Testis (tissue), 5 donors: ENCODE measurements at places on chromosomes 4 and X. TPM values are rescaled to one million over a fixed set of nuclear protein-coding genes. Genes with fewer than 3 reads are reported as not detected.

- peak; percentile 85 for DNase-seq
These were observed at the start of gene SMARCA1 for GRCh38 chrX:129523079-129523911. TSS of gene SMARCA1 (minus strand) at chrX:129523490. CDS start at chrX:129523370, 120 bp downstream.

DNA sequence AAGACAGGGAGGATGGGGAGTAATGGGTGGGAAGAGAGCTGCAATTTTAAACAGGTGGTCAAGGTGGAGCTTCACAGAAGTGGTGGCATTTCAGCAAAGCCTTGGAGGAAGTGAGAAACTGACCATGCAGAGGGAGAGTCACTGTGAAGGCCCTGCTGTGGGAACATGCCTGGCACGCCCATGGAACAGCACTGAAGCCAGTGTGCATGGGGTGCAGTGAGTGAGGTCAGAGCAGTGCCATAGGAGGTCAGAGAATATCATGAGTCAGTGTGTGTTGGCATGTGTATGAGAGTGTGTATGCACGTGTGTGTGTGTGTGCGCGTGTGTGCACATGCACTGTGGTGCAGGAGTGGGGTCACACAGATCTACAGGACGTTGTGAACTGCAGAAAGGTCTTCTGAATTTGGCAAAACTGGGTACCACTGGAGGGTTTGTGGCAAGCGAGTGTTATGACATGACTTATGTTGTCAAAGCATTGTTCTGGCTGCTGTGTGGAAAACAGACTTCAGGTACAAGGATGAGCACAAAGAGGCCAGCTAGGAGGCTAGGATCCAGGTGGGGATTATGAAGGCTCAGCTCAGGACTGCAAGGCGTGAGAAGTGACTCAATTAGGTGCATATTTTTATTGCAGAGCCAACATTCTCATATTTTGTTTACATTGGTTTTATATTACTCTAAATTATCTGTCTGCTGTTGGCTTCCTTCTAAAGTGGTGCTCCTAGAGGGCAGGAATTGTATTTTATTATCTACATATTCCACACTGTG is 34.0 kb downstream of the ZNF827 start:
- DNase-seq: no peak

DNA sequence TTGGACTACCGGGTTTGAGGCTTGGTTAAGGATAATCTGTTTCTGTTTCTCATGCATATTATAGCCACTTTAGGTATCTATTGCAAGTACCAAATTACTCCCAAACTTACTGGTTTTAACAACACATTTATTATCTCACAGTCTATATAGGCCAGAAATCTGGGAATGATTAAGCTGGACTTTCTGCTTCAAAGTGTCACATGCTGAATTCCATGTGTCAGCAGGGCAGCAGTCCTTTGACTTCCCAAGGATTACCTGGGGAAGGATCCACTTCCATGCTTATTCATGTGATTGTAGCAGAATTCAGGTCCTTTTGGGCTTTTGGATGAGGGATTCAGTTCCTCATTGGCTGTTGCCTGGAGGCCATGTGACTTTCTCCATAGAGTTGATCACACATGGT is 349.0 kb upstream of the TRAM1L1 start:
- no peak for DNase-seq

DNA sequence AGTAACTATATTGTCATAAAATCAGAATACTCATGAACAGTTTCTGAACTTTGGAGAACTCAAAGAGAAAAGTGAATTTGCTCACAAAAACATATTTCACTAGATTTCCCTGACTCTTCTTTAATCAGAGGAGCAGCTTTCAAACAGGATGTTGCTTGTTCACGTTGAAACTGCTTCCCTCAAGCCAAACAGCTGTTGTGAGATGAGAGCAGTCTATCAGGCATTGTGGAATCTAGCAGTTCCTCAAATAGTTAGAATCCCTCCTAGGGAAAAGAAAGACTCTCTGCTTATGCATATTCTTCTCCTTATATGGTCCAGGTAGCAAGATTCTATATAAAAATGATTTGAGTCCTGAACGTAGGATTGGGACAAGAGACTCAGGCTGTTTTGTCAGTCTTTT is 1012.1 kb downstream of the FAM133A start:
- no peak for DNase-seq

GRCh38 chrX:46325312-46325877 is 219.8 kb downstream of the ZNF674 start:
- DNase-seq: no peak

GRCh38 chr4:7397206-7398103 is 37.3 kb downstream of the PSAPL1 start:
- DNase-seq: no peak

- DNase-seq: no peak
These were observed 52.9 kb downstream of the TXK start for GRCh38 chr4:48081196-48081595.

- DNase-seq: no peak
These were observed 181.0 kb upstream of the CNKSR2 start for GRCh38 chrX:21193196-21193595.

- DNase-seq: no peak
These were observed 44.9 kb upstream of the NAP1L5 start for GRCh38 chr4:88742561-88742960.

DNA sequence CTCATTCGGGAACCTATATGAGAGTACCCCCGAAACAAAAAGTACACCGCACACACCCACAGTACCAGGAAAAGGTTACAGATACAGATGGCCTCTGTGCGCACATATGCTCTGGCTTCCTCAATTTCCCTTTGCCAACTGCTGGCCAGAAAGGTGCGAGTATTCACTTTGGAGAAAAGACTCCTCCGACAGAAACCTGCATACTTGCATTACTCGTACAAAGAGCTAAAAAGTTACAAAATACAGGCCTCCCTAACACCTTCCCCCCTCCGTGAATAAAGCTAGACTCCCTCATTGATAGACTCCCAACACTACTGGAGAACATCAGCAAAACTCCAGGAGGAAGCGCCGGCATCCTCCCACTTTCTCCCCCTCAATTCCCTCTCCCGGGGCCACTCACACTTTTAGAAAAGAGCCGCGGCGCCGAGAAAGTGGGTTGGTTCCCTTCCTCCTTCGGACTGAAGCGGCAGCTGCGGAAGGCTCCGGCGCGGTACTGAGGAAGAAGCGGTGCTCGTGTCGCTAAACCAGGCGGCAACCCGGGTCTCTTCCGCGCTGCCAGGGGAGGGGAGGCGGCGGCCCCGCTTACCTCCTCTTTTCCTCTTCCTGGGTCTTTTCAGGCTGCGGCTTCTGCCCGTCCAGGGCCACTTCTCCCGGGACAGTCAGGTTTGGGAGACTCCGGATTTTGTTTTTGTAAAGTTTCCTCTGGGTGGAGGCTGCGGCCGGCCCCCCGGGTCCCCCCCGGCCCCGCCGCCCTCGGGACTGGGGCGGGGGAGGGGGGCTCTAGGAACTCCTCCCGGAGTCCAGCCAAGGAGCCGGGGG is 1.1 kb downstream of the FBXW7 start:
- DNase-seq: peak; percentile 55

GRCh38 chrX:24264383-24264782 is 49.5 kb downstream of the SUPT20HL2 start:
- no peak for DNase-seq

DNA sequence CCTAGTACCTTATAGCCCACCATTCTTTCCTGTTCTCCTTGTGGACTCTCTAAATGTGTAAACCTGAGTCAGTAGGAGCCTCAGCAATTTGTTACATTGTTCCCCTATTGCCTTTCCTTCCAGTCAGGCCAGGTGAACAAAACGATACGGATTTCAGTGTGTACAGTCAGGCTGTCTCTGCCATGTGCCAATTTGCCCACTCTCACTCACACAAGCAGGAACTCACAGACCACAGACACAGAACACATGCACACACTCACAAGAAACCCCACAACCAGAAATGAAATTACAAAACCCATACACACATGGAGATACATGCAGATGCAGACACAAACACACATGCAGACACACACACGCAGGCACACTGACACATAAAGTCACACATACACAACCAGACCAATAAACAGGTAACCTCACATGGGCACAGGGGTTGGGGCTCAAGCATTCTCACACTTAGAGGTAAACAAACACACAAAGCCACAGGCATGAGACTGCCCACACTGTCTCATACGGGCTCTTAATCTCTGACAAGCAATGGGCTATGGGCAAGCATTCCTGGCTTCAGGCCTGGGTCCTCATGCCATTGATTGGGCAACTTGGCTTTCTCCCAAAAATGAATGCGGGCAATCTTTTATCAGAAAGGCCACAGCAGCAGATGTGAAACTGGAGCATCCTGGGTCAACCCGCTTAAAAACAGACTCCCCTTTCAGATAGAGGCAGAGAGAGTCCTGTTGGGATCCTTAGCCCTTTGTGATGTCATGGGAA is 68.7 kb downstream of the NBDY start:
- DNase-seq: no peak

- DNase-seq: peak; percentile 11
These were observed 821 bp downstream of the ASMTL start for GRCh38 chrX:1451661-1452515.

DNA sequence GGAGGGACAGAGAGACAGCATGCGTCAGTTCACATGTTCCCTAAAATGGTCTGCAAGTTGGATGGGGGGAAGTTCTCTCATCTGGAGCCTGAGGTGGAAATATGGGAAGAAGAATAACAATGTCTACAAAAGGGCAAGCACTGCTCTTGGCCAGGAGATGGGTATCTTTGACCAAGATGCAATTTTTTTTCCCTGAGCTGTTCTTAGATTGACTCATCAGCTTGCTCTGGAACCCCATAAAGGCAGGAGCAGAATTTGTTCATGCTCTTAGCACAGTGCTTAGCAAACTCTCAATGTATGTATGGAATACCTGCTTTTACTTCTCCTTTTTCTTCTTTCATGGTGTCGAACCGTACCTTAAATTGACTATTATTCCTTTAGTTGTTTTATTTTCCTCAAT is 90.5 kb upstream of the ZNF827 start:
- DNase-seq: no peak

DNA sequence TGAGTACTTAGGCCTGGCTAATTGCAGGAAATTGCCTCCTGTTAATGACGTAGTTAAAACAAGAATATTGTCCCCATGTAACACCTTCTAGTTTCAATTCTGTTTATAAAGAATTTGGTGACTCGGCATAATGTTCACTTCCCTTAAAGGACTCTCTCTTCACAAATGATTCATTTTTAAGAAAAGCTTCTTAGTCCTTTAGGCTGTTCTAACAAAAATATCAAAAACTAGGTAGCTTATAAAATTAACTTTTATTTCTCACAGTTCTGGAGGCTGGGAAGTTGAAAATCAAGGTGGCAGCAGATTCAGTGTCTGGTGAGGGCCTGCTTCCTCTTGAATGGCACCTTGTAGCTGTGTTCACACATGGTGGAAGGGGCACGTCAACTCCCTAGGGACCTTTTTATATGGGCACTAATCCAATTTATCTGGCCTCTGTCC is 23.8 kb downstream of the COL25A1 start:
- DNase-seq: no peak

GRCh38 chr4:153499005-153499404 is 32.8 kb downstream of the TMEM131L start:
- no peak for DNase-seq

DNA sequence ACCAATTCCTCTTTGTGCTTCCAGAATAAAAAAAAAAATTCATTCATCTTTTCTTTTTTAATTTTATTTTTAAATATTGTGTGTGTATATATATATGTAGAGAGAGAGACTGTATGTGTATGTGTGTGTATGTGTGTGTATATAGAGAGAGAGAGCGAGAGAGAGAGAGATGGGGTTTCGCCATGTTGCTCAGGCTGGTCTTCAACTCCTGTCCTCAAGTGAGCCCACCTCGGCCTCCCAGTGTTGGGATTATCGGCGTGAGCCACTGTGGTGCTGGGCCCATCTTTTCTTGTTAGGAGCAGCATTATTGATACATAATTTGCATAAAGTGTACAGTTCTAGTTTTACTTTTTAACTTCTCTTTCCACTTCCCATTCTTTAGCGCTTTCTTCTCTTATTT is 33.6 kb downstream of the KDM6A start:
- no peak for DNase-seq

DNA sequence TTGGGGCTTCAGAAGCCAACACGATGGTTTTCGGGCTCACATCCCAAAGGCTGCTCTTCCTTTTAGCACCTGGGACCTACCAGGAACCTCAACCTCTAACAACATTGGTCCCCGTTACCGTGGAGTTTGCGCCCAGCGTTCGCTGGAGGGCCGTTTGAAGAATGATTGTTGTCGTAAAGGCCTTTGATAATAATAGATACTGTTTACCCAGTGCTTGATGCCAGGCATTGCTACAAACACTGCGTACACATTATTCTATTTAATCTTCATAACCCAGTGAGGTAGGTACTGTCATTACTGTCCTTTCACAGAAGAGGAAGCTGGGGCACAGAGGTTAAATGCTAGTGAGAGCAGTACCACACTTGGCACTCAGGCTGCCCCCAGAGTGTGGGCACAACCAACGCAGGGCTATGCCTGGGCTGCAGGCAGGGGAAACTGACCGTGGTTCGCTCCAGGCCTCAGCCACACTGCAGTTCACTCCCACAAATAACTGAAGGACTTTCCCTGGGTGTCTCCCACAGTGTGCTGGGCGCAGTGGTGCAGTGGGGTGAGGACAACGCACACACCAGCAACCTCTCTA is 1.0 kb upstream of the ACSL1 start:
- DNase-seq: no peak

- DNase-seq: no peak
These were observed 390.0 kb downstream of the FAT4 start for GRCh38 chr4:125704726-125705125.

NAP1L2 gene
- 3.8 TPM for total RNA-seq

RHOXF2B gene
- 6.1 TPM for total RNA-seq

SYNPO2 gene
- total RNA-seq: 44.3 TPM

PHEX gene
- 0.31 TPM for total RNA-seq

POU3F4 gene
- total RNA-seq: not detected

CLNK gene
- not detected for total RNA-seq

FOXO4 gene
- total RNA-seq: 71.8 TPM

NEIL3 gene
- total RNA-seq: 2.0 TPM

IL3RA gene
- 4.6 TPM for total RNA-seq

SASH3 gene
- total RNA-seq: 2.0 TPM

BRS3 gene
- 0.50 TPM for total RNA-seq

MAP7D2 gene
- total RNA-seq: 19.5 TPM

EDNRA gene
- 9.4 TPM for total RNA-seq

WAS gene
- 5.5 TPM for total RNA-seq

PLS3 gene
- total RNA-seq: 49.2 TPM

MAGED4 gene
- total RNA-seq: 20.3 TPM

IQSEC2 gene
- total RNA-seq: 15.6 TPM
